ENCODE measurements at places on chromosomes 3 and 15. TPM values are rescaled to one million over a fixed set of nuclear protein-coding genes. Genes with fewer than 3 reads are reported as not detected.

Gene WNT7A
- total RNA-seq: not detected

Gene ABI3BP
- total RNA-seq: 16.6 TPM

Gene ALS2CL
- total RNA-seq: 18.9 TPM

Gene BFSP2
- total RNA-seq: not detected

Gene ADIPOQ
- not detected for total RNA-seq

Gene PRTG
- 6.1 TPM for total RNA-seq

- H3K36me3 ChIP-seq: no peaks in the 10 kb centered on the region
- DNase-seq: no peak
- H3K27me3 ChIP-seq: no peaks in the 10 kb centered on the region
- H3K4me1 ChIP-seq: no peaks in the 10 kb centered on the region
- no peak overlapping the region for H3K27ac ChIP-seq
Observed at GRCh38 chr3:175554801-175555200, 695.7 kb downstream of the NAALADL2 start.

- no peak for DNase-seq
- H3K27me3 ChIP-seq: no peaks in the 10 kb centered on the region
- no peaks in the 10 kb centered on the region for H3K36me3 ChIP-seq
- H3K4me3 ChIP-seq: no peak overlapping the region
- H3K4me1 ChIP-seq: no peaks in the 10 kb centered on the region
Observed at GRCh38 chr3:117549716-117550115, 840.1 kb downstream of the TUSC7 start.

DNA sequence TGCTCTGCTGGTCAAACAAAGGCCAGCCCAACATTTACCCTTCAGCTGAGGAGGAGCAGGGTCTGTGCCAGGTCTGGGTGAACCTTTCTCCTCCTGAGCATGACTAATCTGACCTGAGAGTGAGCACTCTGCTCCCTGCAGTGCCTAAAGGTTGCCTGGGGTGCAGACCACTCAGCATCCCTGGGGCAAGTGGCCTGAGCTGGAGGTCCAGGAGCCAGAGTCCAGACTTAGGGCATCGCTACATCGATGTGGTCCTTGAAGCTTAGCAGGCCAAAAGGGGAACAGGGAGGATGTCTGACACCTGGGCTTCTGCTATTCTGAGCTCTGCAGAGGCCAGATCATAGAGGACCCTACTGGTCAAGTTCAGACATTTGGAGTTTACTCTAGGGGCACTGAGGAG lies 119.1 kb downstream of the FAM43A start:
- H3K4me3 ChIP-seq: no peak overlapping the region
- H3K27me3 ChIP-seq: no peaks in the 10 kb centered on the region
- no peak for DNase-seq
- H3K36me3 ChIP-seq: no peaks in the 10 kb centered on the region
- no peaks in the 10 kb centered on the region for H3K4me1 ChIP-seq
- no peak overlapping the region for H3K27ac ChIP-seq

DNA sequence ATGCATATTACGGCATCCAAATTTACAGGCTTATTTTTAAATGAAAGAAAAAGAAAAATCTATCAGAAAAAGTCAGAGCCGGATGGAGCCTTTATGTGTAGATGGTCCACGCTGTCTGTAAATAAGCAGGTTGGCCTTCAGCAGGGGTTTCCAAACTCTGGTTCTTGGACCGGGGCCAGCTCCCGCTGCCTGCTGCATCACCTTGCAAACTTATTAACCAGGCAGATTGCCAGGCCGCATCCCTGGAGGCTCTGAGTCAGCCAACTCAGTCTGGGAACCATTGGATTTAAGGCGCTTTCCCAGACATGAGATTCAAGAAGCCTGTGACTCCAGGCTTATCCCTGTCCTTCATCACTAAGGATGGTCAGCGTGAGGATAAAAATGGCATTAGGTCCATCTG lies 212.4 kb downstream of the OPA1 start:
- no peaks in the 10 kb centered on the region for H3K27me3 ChIP-seq
- no peak overlapping the region for H3K4me3 ChIP-seq
- H3K27ac ChIP-seq: no peak overlapping the region
- no peaks in the 10 kb centered on the region for H3K36me3 ChIP-seq
- DNase-seq: peak; percentile 70
